NCI-H446 (cell line): ENCODE measurements at places on chromosomes 4 and X.

DNA sequence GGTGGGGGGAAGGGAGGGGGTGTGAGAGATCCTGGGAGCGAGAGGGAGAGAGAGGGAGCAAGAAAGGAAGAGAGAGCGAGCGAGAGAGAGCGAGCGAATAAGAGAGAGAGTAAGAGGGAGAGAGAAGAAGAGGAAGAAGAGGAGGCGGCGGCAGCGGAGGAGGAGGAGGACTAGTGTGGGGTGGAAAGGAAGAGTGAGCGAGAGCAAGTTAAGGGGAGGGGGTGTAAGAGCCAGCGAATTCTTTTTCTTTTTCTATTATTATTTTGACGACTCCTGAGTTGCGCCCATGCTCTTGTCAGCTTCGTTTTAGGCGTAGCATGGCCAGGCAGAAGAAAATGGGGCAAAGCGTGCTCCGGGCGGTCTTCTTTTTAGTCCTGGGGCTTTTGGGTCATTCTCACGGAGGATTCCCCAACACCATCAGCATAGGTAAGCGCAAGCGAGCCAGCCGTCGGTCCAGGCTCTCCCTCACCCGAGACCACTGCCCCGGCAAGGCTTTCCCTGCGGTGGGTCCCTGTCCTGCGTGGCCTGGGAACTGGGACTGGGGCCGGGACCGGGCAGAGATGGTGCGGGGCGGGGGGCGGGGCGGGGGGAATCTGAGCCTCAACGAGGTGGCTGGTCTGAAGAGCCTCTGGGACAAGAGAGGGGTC, at the start of gene GRIA3:
Gene GRIA3 (plus strand): TSS at position 60 of the 647 bp plus-strand sequence. CDS start 258 bp downstream, at position 318.
- no peak for DNase-seq

GRCh38 chr4:36243355-36244256, 708 bp downstream of the ARAP2 start:
- DNase-seq, result peak; percentile 44

GRCh38 chr4:155587766-155588165, 78.9 kb upstream of the GUCY1A1 start:
- no peak for DNase-seq

GRCh38 chr4:38281371-38282071, 321.3 kb downstream of the PTTG2 start:
- DNase-seq, result no peak

GRCh38 chrX:136086521-136086920, 60.8 kb upstream of the FHL1 start:
- DNase-seq, result no peak

DNA sequence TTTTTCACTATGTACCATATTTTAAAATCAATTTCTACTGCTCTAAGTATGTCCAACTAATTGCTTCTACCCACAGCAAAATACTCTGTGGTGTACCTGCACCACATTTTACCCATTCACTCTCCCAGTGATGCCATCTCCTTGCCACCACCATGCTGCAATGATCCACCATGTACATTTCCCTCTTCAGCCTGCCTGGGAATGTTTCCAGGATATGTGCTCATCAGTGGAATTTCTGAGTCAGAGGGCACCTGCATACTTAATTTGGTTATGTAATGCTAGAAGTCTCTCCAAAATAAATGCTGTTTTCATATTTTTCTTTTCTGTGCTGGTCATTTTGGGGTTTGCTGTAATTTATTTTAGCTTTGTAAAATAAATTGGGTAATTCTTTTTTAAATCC, 33.2 kb upstream of the OCIAD2 start:
- peak; percentile 23 for DNase-seq

DNA sequence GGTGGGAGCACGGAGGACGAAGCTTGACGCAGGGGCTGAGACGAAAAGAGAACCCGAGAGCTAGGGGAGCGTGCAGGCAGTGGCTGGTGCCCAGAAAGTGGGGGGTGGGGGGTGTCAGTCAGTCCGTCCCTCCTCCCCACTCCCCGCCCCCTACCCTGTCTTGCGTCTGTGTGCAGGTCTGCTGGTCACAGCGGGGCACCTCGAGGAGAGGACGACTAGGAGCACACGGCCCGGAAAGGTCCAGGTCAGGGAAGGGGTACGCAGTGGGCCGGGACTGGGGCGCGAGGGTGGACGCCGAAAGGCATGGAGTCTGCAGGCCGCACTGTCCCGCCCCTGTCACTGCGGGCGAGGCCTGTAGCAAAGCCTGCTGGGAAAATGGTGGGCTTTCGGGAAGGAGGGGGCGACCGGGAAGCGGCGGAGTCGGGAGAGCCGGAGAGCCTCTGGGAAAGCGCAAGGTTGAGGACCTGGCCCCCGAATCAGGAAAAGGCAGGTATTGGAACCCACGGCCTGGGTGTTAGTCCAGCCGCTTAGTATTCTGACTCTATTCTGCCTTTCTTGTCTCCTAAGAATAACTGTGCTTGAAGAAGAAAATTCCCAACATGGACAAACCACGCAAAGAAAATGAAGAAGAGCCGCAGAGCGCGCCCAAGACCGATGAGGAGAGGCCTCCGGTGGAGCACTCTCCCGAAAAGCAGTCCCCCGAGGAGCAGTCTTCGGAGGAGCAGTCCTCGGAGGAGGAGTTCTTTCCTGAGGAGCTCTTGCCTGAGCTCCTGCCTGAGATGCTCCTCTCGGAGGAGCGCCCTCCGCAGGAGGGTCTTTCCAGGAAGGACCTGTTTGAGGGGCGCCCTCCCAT, 769 bp downstream of the TCEAL1 start:
- DNase-seq, result peak; percentile 50

- DNase-seq, result no peak
Observed at GRCh38 chrX:48683411-48683982, at the start of gene WAS. Gene WAS (plus strand): TSS chrX:48683799. CDS start chrX:48683854, 55 bp downstream.

DNA sequence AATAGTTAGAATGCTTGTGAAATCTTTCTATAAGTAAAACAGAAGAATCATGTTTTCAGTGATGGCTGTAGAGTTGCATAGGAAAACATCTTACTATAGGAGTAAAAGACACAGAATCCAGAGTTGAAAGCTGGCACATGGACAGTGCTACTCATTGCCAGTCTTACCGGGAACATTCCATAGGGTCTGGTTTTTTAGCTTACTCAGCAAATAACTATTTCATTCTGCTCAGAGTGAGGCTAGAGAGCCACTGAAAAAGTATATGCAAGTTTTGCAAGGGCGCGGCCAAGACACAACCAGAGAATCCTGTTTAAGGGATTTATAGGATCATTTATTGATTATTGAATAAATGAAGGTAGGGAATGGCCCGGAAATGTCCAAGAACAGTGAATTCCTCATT, 60.3 kb downstream of the MTHFD2L start:
- no peak for DNase-seq

DNA sequence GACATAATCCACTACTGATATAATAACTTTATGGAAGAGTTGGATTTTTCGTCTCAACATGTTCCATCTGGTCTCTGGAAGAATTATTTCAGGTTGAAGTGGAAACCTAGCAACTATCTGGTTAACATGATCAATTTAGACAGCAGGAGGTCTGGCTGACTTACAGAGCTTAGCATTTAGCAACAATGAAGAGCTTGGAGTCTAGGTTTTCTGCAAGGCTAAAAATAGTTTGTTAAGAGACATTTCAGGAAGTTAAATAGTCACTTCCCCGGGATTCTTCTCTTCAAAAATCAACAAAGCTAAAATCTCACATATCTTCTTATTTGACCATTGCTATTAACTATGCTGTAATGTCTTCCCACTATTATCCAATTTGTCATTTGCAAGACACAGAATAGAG, 418.6 kb upstream of the DIPK2B start:
- no peak for DNase-seq

- DNase-seq, result peak; percentile 20
Observed at GRCh38 chrX:12080265-12080664, 58.0 kb upstream of the FRMPD4 start.

GRCh38 chrX:150871341-150871811, 27.1 kb downstream of the CD99L2 start:
- no peak for DNase-seq

DNA sequence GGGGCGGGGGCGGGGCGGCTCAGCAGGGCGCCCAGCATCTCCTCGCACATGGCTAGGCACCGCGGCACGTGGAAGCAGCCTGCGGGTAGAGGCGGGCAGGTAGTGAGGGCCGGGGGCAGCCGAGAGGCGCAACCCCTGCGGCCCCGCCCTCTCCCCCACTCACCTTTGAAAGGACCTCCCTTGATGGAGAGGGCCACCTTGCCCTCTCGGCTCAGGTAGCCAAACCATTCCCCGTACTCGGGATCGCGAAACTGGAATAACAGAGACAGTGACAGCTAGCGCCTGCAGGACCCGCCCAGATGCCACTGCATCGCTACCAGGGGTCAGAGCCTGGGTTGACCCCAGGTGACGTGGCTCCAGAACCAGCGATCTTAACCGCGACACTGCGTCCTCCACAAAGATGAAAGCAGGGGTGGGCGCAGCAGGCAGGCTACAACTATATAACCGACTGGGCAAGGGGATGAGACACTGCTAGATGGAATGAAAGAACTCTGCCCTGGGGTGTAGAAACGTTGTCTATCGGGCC, 552 bp upstream of the NAA10 start:
- DNase-seq, result no peak

- DNase-seq, result no peak
Observed at GRCh38 chrX:26192204-26192603, at the start of gene MAGEB6. Gene MAGEB6 (plus strand): TSS chrX:26192440. CDS start chrX:26193847, 1,407 bp downstream.

- DNase-seq, result no peak
Observed at GRCh38 chrX:136742721-136743379, 37.9 kb downstream of the ARHGEF6 start.

GRCh38 chr4:30840571-30840970, 120.4 kb downstream of the PCDH7 start:
- DNase-seq, result peak; percentile 34

DNA sequence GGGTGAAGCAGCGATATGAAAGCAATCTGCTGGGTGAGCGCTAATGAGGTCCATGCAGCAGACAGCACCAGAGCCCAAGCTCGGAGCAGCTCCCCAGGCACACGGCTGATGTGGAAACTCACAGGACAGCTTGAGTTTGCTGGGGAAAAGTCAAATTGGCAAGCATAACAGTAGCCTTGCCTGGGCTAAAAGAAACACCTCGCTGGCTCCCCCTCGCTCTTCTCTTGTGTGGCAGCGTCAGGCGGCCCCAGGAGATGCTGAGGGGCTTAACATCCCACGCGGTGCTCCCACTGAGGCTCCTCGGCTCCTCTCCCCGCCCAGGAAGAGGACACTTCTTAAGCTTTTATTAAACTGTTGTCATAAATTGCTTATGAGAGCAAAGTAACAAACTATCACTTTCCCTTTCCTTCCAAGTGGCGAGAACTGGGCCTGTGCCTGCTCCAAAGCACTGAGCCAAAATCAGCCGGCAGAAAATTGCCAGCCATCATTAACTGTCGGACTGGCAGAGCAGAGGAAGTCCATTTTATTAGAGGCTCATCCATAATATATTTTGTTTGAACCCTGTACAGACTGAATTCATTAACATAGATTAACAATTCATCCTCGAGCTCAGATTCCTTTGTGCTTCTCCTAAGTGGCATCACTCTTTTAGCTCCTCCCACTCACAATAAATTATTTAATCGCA, 111.4 kb downstream of the TSPAN5 start:
- DNase-seq, result peak; percentile 61

- DNase-seq, result no peak
Observed at GRCh38 chrX:81280148-81280547, 78.2 kb downstream of the SH3BGRL start.

DNA sequence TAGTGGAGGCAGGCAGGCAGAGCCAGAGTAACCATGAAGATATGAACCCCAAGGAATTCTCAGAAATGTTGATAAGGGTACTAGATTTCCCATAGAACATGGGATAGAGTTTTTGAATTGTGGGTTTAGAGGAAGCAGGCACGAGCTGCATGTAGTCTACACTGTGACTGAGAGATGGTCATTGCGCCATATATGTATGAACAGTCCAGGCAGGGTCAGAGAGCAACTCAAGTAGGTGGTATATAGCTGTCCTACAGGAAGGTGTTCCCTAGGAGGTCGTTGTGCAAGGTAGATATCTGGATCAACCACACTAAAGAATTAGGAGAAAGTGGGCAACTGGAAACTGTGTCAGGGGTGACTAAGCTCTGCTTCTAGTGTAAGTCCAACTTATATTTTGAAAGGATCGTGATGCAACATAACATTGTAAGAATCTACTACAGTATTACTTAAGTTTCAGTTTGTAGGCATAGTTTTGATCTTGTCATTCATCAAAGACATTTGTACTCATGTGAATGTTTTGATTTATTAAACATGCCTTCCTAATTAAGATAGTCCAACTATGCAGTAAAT, 94.6 kb downstream of the HPGD start:
- DNase-seq, result no peak

DNA sequence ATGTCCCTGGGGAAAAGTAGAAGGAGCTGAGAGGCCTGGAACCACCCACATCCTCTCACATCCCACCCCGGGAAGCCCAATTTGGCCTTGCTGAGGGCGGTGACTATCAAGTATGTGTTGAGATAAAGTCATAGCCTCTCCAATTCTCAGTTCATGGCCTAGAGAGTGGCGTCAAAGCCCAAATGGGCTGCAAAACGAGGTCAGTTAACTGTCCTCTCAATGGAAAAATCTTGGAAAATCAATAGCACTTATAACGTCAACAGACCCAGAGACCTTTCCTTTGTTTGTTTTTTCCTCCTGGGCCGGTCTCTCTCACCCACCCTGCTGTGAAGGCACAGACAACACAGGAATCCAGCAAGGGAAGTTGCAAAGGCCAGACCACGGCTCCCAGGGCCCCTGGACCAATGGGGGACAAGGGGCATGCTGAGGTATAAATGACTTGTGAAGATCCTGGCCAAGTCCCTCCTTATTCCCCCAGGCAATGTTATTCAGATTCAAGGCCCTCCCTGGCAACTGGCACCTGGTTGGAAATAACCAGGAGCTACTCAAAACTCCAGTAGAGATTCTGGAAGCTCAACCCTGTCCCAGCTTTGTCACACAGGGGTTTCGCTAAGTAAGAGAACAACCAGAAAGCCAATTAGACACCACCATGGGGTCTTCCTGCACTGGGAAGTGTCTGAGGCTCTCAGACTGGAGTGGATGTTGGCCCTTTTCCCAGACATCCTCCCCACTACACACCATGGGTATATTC, 38.6 kb downstream of the TSC22D3 start:
- no peak for DNase-seq

DNA sequence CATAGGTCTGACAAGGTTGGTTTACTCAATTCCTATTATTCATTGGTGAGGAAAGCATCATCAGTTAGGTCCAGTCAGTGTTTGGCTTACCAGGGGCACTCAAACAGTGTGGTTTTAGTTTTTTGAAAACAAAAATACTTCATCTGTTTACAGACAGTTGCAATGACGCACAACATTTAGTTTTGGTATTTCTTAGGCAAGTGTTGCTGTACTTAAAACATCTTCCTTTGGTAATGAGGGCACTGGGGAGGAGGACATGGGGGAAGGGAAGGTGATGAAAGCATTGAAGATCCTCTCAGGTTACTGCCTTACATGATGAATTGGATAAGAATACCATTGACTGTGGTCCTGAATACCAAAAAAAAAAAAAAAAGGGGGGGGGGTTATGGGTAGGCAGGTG, 93.7 kb upstream of the MAOA start:
- DNase-seq, result no peak
